ENCODE measurements at places on chromosomes 5 and 9.

DNA sequence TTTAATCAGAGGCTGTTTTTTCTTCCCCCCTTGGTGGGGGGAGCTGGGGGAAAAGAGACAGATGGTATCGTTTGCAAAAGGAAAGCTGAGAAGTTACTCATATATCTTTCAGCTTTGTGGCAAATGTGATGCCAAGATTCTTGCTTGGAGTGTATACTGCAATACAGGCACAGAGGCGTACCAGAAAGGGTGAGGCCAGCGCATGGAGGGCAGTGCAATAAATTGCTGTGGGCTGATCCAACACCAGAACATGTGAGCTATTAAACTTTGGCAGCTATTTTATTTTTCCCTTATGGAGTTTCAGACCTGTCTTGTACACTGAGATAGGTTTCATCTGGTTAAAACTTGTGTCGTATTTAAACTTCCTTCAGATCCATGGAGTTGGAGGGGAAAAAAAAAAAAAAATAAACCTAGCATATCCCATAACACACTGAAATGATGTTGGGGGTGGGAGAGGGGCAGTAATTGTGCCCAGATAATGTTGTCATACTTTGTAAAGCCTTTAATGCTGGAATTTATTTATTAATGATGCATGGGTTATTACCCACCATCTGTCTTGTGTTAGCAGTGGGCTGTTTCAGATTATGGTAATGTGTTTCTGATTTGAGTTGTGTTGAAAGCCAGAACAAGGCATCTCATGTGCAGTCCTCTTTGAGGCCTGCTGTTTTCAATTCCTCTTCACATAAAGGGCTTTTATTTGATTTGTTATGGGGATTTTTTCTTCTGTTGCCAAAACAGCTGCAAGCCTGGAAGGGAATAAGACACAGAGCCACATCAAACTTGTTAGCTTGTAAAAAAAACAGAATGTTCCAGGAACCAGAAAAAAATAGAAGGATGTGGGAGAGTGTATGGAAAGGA is 891.3 kb downstream of the TLE1 start:
- no peak for DNase-seq

DNA sequence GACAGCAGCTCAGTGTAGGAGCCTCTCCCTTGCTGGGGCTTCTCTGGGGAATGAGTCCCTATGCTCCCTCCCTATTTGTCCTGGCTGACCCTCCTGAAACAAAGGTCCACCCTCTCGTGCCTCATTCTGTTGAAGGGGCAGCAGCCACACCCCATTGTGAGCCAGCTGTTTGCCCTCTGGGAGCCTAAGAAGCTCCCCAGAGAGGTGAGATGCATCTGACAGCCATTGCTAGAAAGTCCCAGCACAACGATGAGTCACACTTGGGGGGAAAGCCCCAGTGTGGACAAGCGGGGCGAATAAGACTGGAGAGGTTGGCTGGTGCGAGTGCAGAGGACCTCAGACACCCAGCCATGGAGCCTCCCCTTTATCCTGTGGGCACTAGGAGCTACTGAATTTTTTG is 101.4 kb downstream of the PPARGC1B start:
- DNase-seq, result peak; percentile 15

GRCh38 chr5:111072949-111073682 is 1.6 kb downstream of the TSLP start:
- peak; percentile 37 for DNase-seq

- peak; percentile 61 for DNase-seq
Observed at GRCh38 chr5:67003935-67004729, 192.5 kb downstream of the CD180 start.

- DNase-seq, result no peak
Observed at GRCh38 chr5:151245680-151246219, 7.2 kb upstream of the GM2A start.
